Smooth muscle cell of the umbilical artery (primary cell): ENCODE measurements at places on chromosomes 7 and 10. TPM values are rescaled to one million over a fixed set of nuclear protein-coding genes. Genes with fewer than 3 reads are reported as not detected.

Gene LSM5
- 20.2 and 22.0 TPM in 2 replicates for total RNA-seq

Gene STEAP4
- 0.89 TPM in 1 of 2 replicates, not detected in the other for total RNA-seq

Gene SLC26A4
- total RNA-seq: 0.30 and 0.46 TPM in 2 replicates

Gene PLAU
- total RNA-seq: 56.4 and 266 TPM in 2 replicates

Gene THSD7A
- 0.14 and 0.30 TPM in 2 replicates for total RNA-seq

Gene COL17A1
- total RNA-seq: 0.30 and 3.1 TPM in 2 replicates

Gene TCAF2
- 1.8 and 2.4 TPM in 2 replicates for total RNA-seq

Gene TEX47
- total RNA-seq: not detected in 2 replicates

Gene CYP3A7
- 0.30 and 1.1 TPM in 2 replicates for total RNA-seq

Gene HDAC9
- 3.3 and 18.0 TPM in 2 replicates for total RNA-seq

Gene TAS2R41
- total RNA-seq: 0.14 TPM in 1 of 2 replicates, not detected in the other

Gene ASB13
- total RNA-seq: 8.6 and 11.6 TPM in 2 replicates

Gene CASTOR2
- total RNA-seq: 5.6 and 12.2 TPM in 2 replicates

Gene ZNF804B
- total RNA-seq: not detected in 2 replicates

Gene ANKRD61
- 0.23 TPM in 1 of 2 replicates, not detected in the other for total RNA-seq

Gene CYP3A5
- total RNA-seq: 0.18 and 0.30 TPM in 2 replicates

Gene PIP4K2A
- 29.4 and 48.0 TPM in 2 replicates for total RNA-seq

Gene HOXA3
- total RNA-seq: 3.1 and 6.8 TPM in 2 replicates

Gene FGFBP3
- 0.59 and 0.74 TPM in 2 replicates for total RNA-seq

Gene ZNF503
- 6.7 and 7.7 TPM in 2 replicates for total RNA-seq

Gene GBX1
- not detected in 2 replicates for total RNA-seq

Gene PAPOLB
- 0.05 TPM in 1 of 2 replicates, not detected in the other for total RNA-seq

Gene MTERF1
- total RNA-seq: 9.5 and 13.1 TPM in 2 replicates

Gene HOXA9
- 8.6 and 13.5 TPM in 2 replicates for total RNA-seq

Gene PCLO
- total RNA-seq: 0.59 and 3.0 TPM in 2 replicates

Gene SSBP1
- total RNA-seq: 125 and 132 TPM in 2 replicates

Gene AKR1C4
- not detected in 2 replicates for total RNA-seq

Gene C10orf90
- 0.23 TPM in 1 of 2 replicates, not detected in the other for total RNA-seq

Gene RBM17
- 37.4 and 47.9 TPM in 2 replicates for total RNA-seq

Gene IFIT1B
- not detected in 2 replicates for total RNA-seq

Gene SEMA3C
- total RNA-seq: 391 and 455 TPM in 2 replicates

Gene RNF133
- 0.30 and 0.74 TPM in 2 replicates for total RNA-seq

Gene DNAJC12
- 5.1 and 13.1 TPM in 2 replicates for total RNA-seq

Gene SLC13A1
- not detected in 2 replicates for total RNA-seq

Gene CFAP70
- 0.97 and 1.5 TPM in 2 replicates for total RNA-seq

Gene SERPINE1
- total RNA-seq: 2,093 and 7,246 TPM in 2 replicates

Gene WDFY4
- not detected in 2 replicates for total RNA-seq

Gene PKD2L1
- not detected in 2 replicates for total RNA-seq

Gene ZDHHC4
- 52.9 and 67.7 TPM in 2 replicates for total RNA-seq

Gene TMEM72
- total RNA-seq: not detected in 2 replicates

Gene NRF1
- total RNA-seq: 9.8 and 14.3 TPM in 2 replicates

Gene EPHA1
- total RNA-seq: 0.09 TPM in 1 of 2 replicates, not detected in the other
